Activated CD4-positive, alpha-beta T cell treated with anti-CD3 and anti-CD28 coated beads, Interleukin-2, amount 10 ng/mL, durations not matched to agents 7 days and 5 days (primary cell): ENCODE measurements at places on chromosomes 16 and 17. TPM values are rescaled to one million over a fixed set of nuclear protein-coding genes. Genes with fewer than 3 reads are reported as not detected.

DNA sequence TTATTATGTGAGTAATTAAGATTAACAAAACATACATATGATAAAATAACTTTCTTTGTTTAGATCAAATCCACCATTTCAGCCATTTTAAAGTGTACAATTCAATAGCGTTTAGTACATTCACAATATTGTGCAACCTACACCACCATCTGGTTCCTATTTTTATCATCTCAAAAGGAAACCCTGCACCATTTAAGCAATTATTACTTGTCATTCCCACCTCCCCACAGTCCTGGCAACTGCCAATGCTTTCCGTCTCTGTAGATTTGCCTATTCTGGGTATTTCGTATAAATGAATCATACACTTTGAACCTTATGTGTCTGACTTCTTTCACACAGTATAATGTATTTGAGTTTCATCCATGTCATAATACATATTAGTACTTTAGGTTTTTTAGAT, 162.5 kb upstream of the CNTNAP4 start:
- H3K36me3 ChIP-seq = no peaks in the 10 kb centered on the region
- no peak for DNase-seq
- H3K4me1 ChIP-seq = no peaks in the 10 kb centered on the region
- H3K27ac ChIP-seq = no peak overlapping the region

DNA sequence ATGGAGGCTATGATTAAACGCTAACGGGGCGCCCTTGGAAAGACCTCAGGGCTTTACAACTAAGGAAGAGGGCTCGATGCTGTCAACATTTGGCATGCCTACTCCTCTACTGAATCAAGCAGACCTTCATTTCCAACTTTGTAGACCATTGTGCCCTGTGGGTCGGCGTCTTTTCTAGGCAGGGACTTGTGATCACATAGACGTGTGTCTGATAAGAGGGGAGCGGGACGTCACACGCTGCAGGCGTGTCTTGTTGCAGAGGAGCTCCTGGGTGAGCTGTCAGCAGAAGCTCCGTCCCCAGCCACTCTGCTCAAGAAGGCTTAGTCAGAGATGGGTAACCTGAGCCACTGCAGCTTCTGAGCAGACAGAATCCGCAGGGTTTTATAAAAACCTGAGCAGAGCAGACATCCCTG, 2.8 kb downstream of the MAPK8IP3 start:
- no peaks in the 10 kb centered on the region for H3K27me3 ChIP-seq
- H3K4me1 ChIP-seq = peaks cover 38% of the 10 kb centered on the region
- H3K27ac ChIP-seq = peak overlapping the region; percentile 54
- peak overlapping the region; percentile 91 for H3K4me3 ChIP-seq
- DNase-seq = no peak

BRICD5 gene
- 17.4 TPM for total RNA-seq

DNA sequence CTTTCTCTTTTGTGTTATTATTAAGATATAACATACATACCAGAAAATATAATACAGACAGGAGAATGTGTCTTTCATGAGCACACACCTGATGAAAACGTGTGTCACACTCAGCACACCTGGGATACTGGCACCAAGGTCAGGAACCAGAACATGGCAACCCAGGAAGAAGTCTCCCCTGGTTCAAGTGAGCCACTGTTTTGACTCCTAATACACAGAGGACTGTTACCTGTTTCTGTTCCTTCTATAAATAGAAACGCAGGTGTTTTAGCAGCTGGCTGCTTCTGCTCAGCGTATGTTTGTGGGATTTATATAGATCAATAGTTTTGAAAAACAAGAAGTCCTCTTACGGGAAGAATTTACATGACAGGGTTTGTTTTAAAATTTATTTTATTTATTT, 3.5 kb downstream of the SEC14L1 start:
- peaks cover 67% of the 10 kb centered on the region for H3K36me3 ChIP-seq
- no peaks in the 10 kb centered on the region for H3K27me3 ChIP-seq
- H3K4me3 ChIP-seq = no peak overlapping the region
- no peak overlapping the region for H3K27ac ChIP-seq
- H3K4me1 ChIP-seq = peaks cover 77% of the 10 kb centered on the region

DNA sequence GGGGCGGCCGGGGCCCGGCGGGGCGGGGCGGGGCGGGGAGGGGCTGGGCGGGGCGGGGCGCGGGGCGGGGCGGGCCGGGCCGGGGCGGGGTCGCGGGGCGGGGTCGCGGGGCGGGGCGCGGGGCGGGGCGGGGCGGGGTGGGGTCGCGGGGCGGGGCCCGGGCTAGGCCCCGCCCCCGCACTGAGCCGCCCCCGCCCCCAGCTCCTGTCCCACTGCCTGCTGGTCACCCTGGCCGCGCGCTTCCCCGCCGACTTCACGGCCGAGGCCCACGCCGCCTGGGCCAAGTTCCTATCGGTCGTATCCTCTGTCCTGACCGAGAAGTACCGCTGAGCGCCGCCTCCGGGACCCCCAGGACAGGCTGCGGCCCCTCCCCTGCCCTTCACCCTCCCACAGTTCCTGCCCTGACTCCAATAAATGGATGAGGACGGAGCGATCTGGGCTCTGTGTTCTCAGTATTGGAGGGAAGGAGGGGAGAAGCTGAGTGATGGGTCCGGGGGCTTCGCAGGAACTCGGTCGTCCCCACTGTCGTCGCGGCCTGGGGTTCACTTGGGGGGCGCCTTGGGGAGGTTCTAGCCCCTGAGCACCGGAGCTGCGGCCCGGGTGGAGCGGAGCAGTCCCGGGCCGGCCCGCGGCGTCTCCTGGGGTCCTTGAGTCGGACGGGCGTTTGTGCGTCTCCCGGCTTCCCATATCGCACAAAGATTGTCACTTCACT, 795 bp upstream of the HBM start:
- H3K4me1 ChIP-seq = peaks cover 4% of the 10 kb centered on the region
- H3K4me3 ChIP-seq = no peak overlapping the region
- DNase-seq = no peak

CD300E gene
- not detected for total RNA-seq

- DNase-seq = no peak
- no peak overlapping the region for H3K27ac ChIP-seq
- H3K4me3 ChIP-seq = no peak overlapping the region
- no peaks in the 10 kb centered on the region for H3K4me1 ChIP-seq
- peaks cover 6% of the 10 kb centered on the region for H3K27me3 ChIP-seq
Observed at GRCh38 chr16:87098976-87099720, 218.0 kb downstream of the C16orf95 start.
